ENCODE measurements at places on chromosomes 6 and 20.

- no peak for DNase-seq
Observed at GRCh38 chr6:43335469-43335868, 26.8 kb upstream of the CRIP3 start.

DNA sequence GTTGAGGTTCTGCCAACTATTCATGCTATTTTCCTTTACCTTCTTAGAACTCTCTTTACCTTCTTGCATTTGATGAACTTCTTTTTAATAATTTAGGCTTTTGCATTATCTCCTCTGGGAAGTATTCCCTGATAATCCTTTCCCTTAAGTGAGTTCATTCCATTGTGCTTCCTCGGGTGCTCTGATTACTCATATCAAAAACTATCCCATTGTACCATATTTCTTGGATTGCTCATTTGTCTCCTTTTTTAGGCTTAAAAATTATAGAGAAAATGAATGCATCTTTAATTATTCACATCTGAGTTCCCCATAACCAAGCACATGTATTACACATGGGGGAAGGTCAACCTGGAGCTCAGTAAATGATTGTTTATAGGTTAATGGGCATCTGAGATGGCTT lies 2.5 kb downstream of the CALHM4 start:
- no peak for DNase-seq

DNA sequence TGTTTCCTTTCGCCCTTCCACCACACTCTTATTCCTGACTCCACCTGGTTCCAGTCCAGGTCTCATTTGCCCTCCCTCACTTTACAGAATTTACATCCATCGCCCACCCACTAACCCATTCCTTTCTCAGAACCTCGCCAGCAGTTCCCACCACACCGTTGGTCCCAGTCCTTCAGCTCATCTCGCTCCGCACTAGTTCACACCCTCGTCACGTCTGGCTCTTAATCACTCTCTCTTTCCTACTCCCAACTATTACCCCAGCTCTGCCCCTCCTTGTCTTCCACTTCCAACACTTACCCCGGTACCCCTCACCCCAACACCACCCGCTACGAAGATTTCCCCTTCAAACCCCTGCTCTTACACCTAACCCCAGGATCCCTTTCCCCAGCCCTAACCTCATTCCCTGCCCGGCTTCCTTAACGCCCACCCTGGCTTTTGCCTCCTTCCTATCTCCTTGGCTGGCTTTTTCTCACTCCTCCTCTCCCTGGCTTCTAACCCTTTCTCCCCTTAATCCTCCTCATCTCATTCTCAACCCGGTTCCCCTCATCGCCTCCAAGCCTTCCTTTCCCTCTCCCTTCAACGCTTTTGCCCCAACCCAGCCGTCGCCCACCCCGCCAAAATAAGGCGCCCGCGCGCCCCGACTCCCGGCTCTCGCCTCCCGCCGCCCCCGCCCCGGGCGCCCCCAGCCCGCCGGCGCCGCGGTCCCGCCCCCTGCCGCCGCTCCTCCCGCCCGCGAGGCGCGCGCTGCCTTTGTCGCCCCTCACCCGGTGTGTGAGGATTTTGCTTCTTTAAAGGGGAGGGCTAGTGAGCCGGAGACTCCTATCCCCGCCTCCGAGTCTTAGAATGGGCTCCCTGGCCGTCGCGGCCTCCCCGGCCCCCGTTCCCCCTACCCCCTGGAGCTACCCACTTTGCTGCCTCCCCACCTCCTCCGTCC lies 542 bp downstream of the USP49 start:
- no peak for DNase-seq

- DNase-seq: no peak
Observed at GRCh38 chr6:134632024-134632423, 314.1 kb upstream of the SGK1 start.

- DNase-seq: no peak
Observed at GRCh38 chr6:110484321-110484720, 7.9 kb upstream of the SLC22A16 start.

- no peak for DNase-seq
Observed at GRCh38 chr6:128855581-128856085, 27.3 kb upstream of the LAMA2 start.

DNA sequence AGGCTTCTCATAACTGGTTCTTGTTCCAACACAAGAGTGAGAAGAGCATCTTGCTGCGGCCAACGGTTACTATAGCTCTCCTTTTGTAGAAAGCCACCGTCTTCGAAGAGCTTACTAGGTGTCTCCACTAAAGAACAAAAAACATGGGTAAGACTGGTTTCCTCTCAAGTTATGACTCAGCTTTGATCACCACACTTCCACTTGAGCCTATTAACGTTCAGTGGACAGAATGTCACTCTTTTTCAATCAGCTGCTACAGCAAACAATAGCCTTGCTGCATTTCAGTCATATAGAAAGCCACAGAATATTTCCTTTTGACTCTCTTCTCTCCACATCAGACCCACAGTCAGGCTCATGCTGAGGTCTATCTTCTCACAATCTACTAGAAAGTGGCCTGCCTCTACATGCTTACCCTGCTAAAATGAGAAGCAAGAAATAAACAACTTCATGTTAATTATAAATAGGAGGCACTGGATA lies 243.5 kb upstream of the PREP start:
- no peak for DNase-seq

DNA sequence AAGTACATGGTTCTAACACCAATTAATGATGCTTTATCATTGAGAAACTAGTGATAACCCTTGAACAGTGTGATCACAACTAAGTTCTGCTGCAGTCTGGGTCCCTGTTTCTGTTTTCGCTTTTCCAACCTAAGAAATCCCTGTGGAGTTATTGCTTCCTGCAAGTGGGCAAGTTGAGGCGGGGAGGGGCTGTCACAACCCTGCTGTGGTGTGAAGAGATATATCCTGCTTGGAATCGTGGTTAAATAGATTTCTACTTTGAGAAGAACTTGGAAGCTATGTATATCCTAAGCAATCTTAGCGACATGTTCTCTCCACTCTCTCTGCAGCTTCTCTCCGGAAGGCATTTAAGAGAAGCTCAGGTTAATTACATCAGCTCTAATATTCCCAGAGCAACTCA lies 1223.6 kb downstream of the EPHA7 start:
- DNase-seq: no peak

DNA sequence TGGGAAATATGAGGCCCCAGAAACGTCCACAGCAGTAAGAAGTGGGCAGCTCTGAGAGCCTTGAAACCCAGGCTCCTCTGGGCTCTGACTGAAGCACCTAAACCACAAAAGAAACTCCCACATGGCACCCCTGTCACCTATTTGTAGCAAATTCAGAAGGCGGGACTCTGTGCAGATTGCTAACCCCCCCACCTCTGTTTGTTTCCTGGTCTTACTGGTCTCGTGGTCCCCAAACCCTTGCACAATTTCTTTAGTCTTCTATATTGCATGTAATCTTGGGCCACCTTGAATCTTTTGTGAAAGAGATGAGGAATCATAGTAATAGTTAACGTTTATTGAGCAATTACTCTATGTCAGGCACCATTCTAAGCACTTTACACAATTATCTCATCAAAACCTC lies 154.3 kb downstream of the PREX1 start:
- DNase-seq: no peak

DNA sequence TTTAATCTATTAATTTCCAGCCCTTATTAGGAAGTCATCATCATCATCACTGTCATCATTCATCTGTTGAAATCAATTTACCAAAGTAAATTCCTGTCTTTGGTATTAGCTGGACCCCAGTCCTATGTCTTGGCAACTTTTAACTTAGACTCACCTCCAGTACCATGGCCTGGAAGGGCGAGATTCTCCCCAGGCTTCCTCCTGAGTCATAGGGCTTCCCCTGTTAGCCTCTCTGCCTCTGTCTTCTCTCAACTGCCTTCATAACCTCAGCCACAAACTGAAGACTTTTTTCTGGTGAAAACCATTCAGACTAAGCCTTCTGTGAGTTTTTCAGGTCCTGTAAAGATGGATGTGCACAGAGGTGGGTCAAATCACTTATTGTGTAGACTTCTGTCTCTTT lies 95.0 kb downstream of the NKAIN2 start:
- no peak for DNase-seq

- no peak for DNase-seq
Observed at GRCh38 chr6:169726963-169727362, 2.7 kb upstream of the PHF10 start.

GRCh38 chr20:45206725-45207124 lies at the start of gene SEMG1:
SEMG1 (plus strand) TSS chr20:45207033; CDS start chr20:45207054, 21 bp downstream.
- no peak for DNase-seq

- DNase-seq: no peak
Observed at GRCh38 chr6:138800377-138801150, 4.7 kb downstream of the ECT2L start.

- no peak for DNase-seq
Observed at GRCh38 chr6:9404351-9405146, 969.2 kb upstream of the SLC35B3 start.

DNA sequence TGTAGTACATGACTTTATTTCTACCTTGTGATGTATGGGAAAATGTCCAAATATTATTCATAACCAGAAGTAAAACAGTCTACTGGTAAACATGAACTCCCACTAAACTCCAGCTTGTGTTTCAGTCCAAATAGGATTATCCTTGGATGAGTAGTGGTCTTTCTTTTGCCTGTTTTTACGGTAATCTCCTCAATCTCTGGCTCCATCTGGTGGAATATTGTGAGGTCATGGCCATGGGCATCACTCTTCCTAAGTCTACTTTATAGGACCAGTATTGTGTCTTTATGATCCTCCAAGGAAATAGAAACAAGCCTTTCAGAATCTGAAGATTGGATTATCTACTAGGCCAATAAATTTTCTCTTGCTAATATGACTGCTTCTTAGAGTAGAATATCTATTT lies 505.0 kb downstream of the BMP2 start:
- DNase-seq: no peak

DNA sequence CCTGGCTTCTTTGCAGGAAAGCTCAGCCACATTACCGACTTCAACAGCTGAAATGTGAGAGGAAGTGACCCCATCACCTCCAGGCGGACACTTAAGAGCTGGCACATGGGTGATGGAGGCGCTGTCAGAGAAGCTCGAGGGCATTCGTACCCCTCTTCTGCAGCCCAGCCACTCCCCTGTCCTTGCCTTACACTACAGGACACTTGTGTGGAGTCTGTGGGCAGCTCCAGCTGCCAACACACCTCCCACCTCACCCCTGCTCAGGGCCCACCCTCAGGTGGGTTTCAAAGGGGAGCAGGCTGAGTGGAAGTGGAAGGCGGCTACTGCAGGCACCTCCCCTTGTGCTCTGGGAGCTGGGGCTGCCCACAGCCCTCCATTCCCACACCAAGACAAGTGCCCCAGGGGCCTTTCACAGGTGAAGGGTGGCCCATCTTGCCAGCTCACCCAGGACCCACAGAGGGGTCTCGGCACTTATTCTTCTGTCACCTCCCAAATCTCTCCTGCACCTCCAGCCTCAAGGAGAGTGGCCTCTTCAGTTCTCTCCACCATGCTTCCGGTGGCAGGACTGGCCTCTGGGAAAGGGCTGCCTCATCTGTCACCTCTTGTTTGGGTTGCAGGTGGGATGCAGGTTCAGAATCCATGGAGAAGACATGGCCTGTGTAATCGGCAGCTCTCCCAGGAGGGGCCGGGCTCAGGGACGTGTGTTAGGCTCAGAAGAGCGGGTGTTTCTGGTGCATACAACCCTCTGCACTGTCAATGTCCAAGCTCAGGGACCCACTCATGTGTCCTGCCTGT lies 49.8 kb downstream of the IRF4 start:
- no peak for DNase-seq

- DNase-seq: no peak
Observed at GRCh38 chr6:4021854-4022695, 56.9 kb downstream of the FAM217A start.

DNA sequence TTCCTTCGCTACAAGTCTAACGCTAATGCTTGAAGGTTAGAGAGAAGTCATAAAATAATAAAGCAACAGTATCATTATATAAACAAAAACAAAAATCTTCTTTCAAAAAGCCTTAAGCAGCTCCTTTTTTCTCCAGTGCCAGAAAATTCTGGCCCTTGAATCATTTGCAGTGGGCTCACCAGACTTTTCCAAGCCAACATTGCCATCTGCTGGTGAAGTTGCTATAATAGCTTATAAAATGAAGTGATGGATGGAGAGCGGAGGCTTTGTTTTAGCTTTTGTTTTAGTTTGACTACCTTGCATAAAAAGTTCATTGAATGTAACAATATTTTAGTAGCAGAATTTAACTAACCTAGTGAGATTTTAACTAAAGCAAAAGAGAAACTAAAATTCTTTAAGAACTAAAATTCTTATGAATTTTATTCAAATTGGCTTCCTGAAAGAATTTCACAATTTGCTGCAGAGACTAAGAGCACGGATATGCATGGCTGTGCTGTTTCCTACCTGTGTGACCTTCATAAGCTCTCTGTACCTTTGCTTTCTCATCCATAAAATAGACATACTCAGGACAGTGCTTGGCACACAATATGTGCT lies 44.8 kb upstream of the SLC2A12 start:
- peak; percentile 67 for DNase-seq

GRCh38 chr20:37123441-37123840 lies 27.6 kb upstream of the RBL1 start:
- no peak for DNase-seq

DNA sequence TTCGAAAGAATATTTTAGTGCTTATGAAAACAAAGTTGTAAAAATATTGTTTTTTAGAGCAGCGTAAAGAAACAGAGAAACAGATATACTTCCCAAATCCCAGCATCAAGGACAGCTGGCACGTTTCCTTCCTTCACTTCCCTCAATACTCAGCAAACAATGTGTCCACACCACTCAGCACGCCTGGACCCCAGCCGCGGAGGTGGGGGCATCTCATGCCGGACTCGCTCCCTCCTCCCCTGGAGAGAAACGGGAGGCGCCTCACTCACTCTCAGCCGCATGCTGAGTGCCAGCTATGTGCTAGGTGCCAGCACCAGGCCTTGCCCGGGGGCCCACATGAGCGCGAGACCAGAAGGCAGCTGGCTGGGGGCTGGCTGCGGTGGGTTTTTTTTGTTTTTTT lies 34.7 kb downstream of the SLC2A4RG start:
- no peak for DNase-seq

DNA sequence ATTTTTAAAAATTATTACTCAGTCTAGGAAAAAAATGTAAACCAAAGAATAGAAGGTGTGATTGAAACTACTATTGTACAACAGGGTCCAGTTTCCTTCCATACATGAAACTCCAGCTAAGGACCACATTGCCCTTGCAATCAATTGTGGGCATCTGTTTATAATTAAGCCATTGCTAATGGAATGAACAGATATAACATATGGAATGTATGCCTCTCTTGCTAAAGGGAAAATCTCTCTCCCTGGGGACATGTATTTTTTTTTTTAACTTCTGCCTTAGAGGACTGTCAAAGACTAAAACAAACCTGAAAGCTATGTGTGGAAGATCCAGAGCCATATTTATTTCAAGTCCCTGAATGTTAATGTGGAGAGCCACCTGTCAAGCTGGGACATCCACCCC lies 336.8 kb upstream of the MANEA start:
- no peak for DNase-seq

DNA sequence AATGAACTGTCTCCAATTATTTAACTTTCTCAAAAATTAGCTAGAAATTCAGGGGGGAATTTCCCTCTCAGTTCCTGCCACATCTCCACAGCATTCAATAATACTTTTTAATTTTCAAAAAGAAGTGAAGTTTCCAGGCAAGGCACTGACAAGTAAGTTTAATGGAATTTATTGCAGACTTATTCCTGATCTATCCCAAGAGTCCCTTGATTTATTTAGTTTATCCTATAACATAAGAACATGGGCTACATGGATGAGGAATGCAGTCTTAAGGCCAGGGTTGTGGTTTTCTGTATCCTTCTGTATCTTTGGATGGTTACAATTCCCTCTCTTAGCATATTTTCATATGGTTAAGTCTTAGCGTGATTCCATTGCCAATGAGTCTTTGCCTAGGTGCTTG lies 126.5 kb downstream of the TSHZ2 start:
- no peak for DNase-seq

GRCh38 chr6:130385064-130385695 lies 19.4 kb downstream of the TMEM200A start:
- DNase-seq: no peak

Measured in neuronal stem cell (in vitro differentiated cells).